ENCODE measurements at places on chromosomes 5 and 9. TPM values are rescaled to one million over a fixed set of nuclear protein-coding genes. Genes with fewer than 3 reads are reported as not detected.

GFRA3 gene
- not detected for total RNA-seq

DNA sequence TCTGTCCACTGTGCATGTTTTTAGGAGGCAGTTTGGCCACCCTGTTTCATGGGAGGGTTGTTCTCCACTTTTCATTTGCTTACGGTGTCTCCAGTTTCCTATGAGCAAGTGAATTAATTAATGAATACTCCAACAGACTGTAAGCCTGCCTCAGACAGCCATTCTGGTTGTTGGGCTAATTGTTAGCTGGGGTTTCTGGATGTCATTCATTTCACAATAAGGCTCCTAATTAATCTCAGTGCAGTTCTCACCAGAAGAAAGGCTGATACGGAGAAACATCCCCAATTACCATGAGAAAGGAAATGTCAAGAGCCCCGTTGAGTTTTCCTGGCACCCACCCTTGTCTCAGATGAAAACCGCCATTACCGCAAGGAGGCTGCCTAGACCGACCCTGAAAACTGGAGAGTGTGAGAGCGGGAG is 75.8 kb downstream of the MAP1B start:
- peaks cover 39% of the 10 kb centered on the region for H3K36me3 ChIP-seq
- H3K4me1 ChIP-seq = peaks cover 80% of the 10 kb centered on the region
- DNase-seq = no peak
- no peaks in the 10 kb centered on the region for H3K27me3 ChIP-seq

- no peak overlapping the region for H3K4me3 ChIP-seq
- H3K4me1 ChIP-seq = no peaks in the 10 kb centered on the region
- H3K27me3 ChIP-seq = no peaks in the 10 kb centered on the region
- H3K27ac ChIP-seq = no peak overlapping the region
- no peak for DNase-seq
- H3K36me3 ChIP-seq = no peaks in the 10 kb centered on the region
Measured at GRCh38 chr5:54220230-54221040, 89.9 kb downstream of the ARL15 start.

GRCh38 chr9:36433386-36433785 is 33.3 kb upstream of the RNF38 start:
- H3K4me3 ChIP-seq = no peak overlapping the region
- H3K27me3 ChIP-seq = no peaks in the 10 kb centered on the region
- no peaks in the 10 kb centered on the region for H3K4me1 ChIP-seq
- H3K27ac ChIP-seq = no peak overlapping the region
- H3K36me3 ChIP-seq = no peaks in the 10 kb centered on the region

DNA sequence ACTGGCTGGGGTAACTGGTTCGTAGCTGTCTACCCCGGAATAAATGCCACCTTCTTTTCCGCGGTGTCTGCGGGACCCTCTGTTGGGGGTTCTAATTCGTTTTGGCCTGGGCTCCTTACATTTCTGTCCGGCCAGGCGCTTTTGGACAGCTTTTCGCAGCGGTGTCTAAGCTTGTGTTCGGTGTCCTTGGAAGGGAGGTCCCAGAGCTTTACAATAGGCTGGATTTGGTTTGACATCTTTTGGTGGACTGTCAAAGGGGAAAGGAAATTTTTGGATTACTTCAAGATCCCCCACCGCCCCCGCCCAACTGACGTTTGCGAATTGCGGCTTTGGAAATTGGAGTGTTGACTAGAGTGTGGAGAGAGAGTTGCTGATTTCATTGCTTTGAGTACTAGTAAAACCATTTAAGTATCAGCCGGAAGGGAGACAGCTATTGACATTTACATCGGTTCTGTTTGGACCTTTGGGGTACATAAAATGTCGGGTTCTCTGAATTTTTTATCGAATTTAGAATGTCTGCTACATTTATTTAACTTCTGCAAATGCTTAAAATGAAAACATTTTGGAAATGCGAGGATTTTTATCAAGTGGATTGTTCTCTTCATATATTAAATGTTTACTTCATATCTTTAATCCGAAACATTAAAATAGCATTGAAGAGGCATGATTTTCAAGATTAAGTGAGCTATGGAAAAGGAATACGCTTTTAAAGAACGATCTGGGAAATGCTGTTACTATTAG is 4.7 kb upstream of the PURA start:
- no peaks in the 10 kb centered on the region for H3K27me3 ChIP-seq
- DNase-seq = no peak
- peak overlapping the region; percentile 96 for H3K27ac ChIP-seq
- no peaks in the 10 kb centered on the region for H3K36me3 ChIP-seq
- H3K4me3 ChIP-seq = peak overlapping the region; percentile 85
- H3K4me1 ChIP-seq = peaks cover 20% of the 10 kb centered on the region

GRCh38 chr5:171488876-171489275 is 69.4 kb downstream of the FGF18 start:
- no peak overlapping the region for H3K27ac ChIP-seq
- no peak overlapping the region for H3K4me3 ChIP-seq
- no peak for DNase-seq

DNA sequence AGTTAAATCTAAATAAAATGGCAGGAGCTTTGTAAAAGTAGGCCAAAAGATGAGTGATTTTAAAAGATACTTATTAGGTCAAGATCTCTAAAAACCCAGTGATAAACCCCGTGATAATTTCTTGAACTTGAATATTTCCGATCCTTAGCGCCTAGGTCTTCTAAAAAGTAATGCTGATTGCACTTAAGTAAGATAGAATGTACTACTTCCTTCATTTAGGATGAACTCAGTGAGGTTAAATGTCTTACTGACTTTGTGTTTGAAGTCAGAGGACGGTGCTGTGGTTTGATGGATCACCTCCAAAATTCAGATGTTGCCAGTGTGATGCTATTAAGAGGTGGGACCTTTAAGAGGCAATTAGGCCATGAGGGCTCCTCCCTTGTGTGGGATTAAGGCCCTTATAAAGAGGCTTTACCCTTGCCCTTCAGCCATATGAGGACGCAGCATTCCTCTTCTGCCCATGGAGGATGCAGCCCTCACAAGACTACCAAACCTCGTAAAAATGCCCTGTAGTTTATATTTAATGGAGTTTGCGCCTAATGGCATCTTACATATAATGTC is 130.1 kb downstream of the TRIO start:
- no peak overlapping the region for H3K27ac ChIP-seq
- no peak for DNase-seq
- no peaks in the 10 kb centered on the region for H3K27me3 ChIP-seq
- H3K4me3 ChIP-seq = no peak overlapping the region
- H3K4me1 ChIP-seq = peaks cover 14% of the 10 kb centered on the region
- H3K36me3 ChIP-seq = peaks cover 4% of the 10 kb centered on the region

GRCh38 chr5:8561854-8562253 is 692.9 kb downstream of the MTRR start:
- no peaks in the 10 kb centered on the region for H3K4me1 ChIP-seq
- no peak overlapping the region for H3K27ac ChIP-seq
- no peak for DNase-seq

NTNG2 gene
- total RNA-seq = 5.9 TPM

GRCh38 chr5:179623003-179623905 is at the start of gene HNRNPH1:
HNRNPH1 (minus strand) TSS chr5:179623671; CDS start chr5:179623133, 538 bp downstream.
- peaks cover 20% of the 10 kb centered on the region for H3K36me3 ChIP-seq
- peaks cover 40% of the 10 kb centered on the region for H3K4me1 ChIP-seq

DNA sequence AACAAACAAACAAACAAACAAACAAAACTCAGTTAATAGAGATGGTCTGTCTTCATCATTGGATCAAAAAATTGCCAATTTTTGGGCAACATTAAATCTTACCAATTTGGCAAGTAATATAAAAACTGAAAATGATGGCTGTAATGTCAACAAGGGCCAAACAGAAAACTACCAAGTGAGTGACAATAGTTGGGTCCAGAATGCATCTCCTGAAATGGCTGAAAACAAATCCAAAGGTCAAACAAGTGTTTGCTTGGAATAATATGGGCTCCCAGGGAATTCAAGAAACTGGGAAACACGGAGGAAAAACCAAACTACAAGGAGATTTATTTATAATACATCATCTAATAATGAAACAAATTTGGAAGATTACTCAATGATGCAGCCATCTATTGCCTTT is 25.1 kb downstream of the BAAT start:
- H3K4me1 ChIP-seq = no peaks in the 10 kb centered on the region
- no peak overlapping the region for H3K4me3 ChIP-seq
- H3K27ac ChIP-seq = no peak overlapping the region
- DNase-seq = no peak
- no peaks in the 10 kb centered on the region for H3K27me3 ChIP-seq
- H3K36me3 ChIP-seq = no peaks in the 10 kb centered on the region

TOR4A gene
- total RNA-seq = 38.3 TPM

GRCh38 chr5:57841676-57842363 is 359.2 kb upstream of the ACTBL2 start:
- no peaks in the 10 kb centered on the region for H3K27me3 ChIP-seq
- no peak overlapping the region for H3K4me3 ChIP-seq
- H3K4me1 ChIP-seq = no peaks in the 10 kb centered on the region

GRCh38 chr9:121915304-121915625 is 177.8 kb downstream of the TTLL11 start:
- peaks cover 4% of the 10 kb centered on the region for H3K36me3 ChIP-seq
- DNase-seq = no peak
- H3K4me1 ChIP-seq = no peaks in the 10 kb centered on the region
- no peaks in the 10 kb centered on the region for H3K27me3 ChIP-seq

NUTM2F gene
- not detected for total RNA-seq

DNA sequence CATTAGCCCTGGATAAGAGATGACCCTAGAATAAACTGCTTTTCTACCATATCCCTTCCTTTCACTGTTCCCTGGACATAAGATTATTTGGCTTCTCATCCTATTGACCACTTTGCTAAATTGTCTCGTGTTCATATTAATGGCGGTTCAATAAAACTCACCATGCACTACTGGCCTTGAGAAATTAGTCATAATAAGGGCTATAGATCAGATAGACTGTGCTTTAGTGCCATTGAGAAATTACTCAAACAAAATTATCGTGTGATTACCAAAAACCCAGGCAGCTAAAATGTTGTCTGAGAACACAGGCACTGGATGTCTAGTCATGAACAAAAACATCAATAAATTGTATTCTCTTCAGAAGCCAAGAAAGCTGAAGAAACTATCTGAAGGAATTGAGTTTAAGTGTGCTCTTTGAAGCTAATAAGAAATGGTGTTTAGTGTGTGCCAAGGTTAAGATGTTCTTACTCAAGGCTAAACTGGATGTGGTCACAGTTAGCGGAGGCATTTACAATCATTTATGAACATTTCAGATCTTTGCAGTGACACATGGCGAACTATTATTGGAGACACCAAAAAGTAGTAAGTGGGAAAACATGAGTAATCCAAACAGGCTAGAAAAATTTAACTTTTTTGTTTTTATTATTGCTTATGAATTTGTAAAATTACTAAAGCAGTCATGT is 460.4 kb upstream of the RORB start:
- H3K4me1 ChIP-seq = no peaks in the 10 kb centered on the region
- H3K27me3 ChIP-seq = no peaks in the 10 kb centered on the region
- no peaks in the 10 kb centered on the region for H3K36me3 ChIP-seq
- DNase-seq = no peak

DNA sequence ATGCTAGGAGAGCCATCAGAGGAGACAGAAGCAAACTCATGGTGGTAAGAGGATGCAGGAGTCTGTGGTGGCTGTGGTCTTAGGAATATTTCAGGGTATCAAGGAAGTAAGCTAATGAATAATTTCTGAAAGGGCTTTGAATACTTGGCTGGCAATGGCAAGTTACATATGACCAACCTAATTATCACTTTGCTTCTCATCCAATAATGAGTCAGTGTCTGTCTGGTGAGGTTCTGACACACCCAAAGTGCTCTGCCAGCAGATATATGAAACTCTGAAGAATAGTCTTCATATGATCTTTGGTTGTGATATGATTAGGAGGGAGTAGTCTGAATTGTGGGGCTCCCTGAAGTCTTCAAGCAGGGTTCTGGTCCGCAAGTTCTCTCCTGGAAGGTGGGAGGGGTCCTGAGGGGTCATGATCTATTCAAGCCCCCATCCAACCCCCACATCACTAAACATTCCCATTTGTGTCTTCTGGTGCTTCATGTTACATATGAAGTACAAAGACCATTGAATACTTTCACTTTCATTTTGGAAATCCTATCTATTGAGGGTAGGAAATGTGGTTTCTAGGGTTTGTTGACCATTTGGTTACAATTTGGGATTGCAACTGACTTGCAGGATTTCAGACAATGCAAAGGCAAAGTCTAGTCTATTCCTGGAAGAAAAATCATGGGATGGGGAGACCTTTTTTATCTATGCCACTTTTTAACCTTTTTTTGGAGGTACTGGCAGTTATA is 199.9 kb upstream of the CDKN2B start:
- H3K4me3 ChIP-seq = no peak overlapping the region
- no peak for DNase-seq
- no peaks in the 10 kb centered on the region for H3K36me3 ChIP-seq
- no peak overlapping the region for H3K27ac ChIP-seq
- H3K4me1 ChIP-seq = no peaks in the 10 kb centered on the region
- H3K27me3 ChIP-seq = no peaks in the 10 kb centered on the region

DNA sequence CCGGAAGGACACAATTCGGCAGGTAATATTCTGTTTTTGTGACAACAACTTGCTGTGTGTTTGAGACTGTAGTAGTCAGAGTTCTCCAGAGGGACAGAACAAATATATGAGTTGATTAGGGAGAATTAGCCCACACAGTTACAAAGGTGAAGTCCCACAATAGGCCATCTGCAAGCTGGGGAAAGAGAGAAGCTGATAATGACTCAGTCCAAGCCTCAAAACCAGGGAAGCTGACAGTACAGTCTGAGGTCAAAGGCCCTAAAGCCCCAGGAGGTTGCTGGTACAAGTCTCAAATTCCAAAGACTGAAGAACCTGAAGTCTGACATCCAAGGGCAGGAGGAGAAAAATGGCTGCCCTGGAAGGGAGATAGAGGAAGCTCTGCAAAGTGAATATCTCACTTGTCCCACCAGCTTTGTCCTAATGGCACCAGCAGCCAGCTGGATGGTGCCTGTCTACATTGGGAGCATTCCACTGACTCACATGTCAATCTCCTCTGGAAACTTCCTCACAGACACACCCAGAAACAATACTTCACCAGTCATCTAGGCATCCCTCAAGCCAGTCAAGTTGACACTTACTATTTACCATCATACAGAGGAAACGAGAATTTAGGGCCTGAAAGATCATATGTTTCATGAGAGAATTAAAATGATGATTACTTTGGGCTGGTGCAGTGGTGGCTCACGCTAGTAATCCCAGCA is 36.3 kb upstream of the CTXN3 start:
- no peaks in the 10 kb centered on the region for H3K27me3 ChIP-seq
- no peaks in the 10 kb centered on the region for H3K4me1 ChIP-seq
- no peak overlapping the region for H3K4me3 ChIP-seq
- no peak for DNase-seq
- H3K36me3 ChIP-seq = no peaks in the 10 kb centered on the region

KDM4C gene
- 12.7 TPM for total RNA-seq

SLC6A3 gene
- total RNA-seq = not detected
